ENCODE measurements at places on chromosomes 7 and 10. TPM values are rescaled to one million over a fixed set of nuclear protein-coding genes. Genes with fewer than 3 reads are reported as not detected.

- DNase-seq: no peak
- no peak overlapping the region for H3K4me3 ChIP-seq
- H3K27ac ChIP-seq: no peak overlapping the region
- H3K4me1 ChIP-seq: no peaks in the 10 kb centered on the region
- peaks cover 2% of the 10 kb centered on the region for H3K27me3 ChIP-seq
Measured at GRCh38 chr7:107972075-107972482, 30.9 kb downstream of the LAMB1 start.

DNA sequence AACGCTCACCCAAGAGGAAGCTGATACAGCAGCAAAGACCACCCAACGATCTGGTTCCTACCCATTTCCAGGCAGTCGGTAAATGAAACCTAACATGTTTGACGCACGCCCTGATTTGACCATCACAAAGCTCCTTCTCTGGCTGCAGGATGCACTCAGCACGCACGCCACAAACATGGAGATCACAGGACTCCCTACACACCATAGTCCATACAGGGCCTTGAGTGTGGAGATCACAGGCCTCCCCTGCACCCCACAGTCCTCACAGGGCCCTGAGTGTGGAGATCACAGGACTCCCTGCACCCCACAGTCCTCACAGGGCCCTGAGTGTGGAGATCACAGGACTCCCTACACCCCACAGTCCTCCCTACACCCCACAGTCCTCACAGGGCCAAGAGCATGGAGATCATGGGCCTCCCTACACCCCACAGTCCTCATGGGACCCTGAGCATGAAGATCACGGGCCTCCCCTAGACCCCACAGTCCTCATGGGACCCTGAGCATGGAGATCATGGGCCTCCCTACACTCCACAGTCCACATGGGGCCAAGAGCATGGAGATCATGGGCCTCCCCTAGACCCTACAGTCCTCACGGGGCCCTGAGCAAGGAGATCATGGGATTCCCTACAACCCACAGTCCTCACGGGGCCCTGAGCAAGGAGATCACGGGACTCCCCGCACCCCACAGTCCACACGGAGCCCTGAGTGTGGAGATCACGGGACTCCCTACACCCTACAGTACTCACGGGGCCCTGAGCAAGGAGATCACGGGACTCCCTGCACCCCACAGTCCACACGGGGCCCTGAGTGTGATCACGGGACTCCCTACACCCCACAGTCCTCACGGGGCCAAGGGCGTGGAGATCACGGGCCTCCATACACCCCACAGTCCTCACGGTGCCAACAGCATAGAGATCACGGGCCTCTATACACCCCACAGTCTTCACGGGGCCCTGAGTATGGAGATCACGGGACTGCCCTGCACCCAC lies 409.2 kb downstream of the DNAJB6 start:
- no peak for DNase-seq
- H3K27me3 ChIP-seq: no peaks in the 10 kb centered on the region
- H3K36me3 ChIP-seq: no peaks in the 10 kb centered on the region
- H3K4me1 ChIP-seq: no peaks in the 10 kb centered on the region
- H3K27ac ChIP-seq: no peak overlapping the region

GRCh38 chr7:113491305-113491704 lies 373.0 kb upstream of the SMIM30 start:
- H3K36me3 ChIP-seq: no peaks in the 10 kb centered on the region
- no peak overlapping the region for H3K4me3 ChIP-seq
- H3K27ac ChIP-seq: no peak overlapping the region
- no peaks in the 10 kb centered on the region for H3K4me1 ChIP-seq
- no peaks in the 10 kb centered on the region for H3K27me3 ChIP-seq
- DNase-seq: no peak

DNA sequence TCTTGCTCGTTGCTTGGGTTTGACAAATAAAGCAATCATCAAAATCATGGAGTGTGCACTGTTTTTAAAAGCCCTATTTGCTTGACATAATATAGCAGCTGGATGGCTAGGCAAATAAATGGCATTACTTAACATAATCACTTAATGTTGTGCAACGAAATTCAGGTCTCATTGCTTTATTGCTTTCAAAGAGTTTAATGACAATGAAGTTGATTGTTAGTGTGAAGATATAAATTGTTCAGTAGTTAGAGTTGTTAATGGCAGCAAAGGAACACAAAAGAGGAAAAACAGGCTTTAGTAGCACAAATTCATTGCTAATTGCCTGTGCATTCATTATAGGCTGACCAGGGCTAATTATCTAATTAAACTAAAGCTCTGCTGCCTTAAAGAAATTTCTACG lies 7.6 kb upstream of the ADO start:
- H3K4me1 ChIP-seq: peaks cover 4% of the 10 kb centered on the region
- no peak overlapping the region for H3K4me3 ChIP-seq
- H3K27ac ChIP-seq: no peak overlapping the region
- peaks cover 16% of the 10 kb centered on the region for H3K27me3 ChIP-seq
- no peaks in the 10 kb centered on the region for H3K36me3 ChIP-seq

DNA sequence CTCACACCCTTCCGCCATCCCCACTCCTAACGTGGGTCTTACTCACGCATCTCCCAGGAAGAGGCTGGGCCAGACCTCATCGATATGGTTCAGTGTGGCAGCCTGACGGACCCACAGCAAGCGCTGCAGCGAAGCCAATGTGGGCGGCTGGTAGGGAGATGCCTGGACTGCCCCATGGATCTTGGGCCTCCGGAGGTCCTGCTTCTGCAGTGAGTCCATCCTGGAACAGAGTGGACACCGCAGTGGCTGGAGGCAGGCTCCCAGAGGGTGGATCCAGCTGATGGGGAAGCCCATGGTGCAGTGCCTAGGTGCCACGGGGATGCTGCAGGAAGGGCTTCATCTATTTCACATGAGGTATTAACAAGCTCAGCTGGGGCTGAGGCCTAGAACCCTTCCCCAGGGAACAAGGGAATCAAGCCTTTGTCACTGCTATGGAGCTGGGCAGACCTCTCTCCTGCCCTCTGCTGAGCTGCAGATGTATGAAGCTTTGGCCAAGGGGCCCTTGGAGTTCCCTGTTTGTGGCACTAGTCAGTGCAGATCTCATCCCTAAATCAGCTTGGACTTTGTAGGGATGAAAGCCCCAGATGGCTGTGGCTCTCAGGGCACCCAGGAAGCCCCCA lies 13.7 kb upstream of the SAMD8 start:
- DNase-seq: no peak
- H3K4me3 ChIP-seq: no peak overlapping the region
- H3K36me3 ChIP-seq: no peaks in the 10 kb centered on the region
- H3K27ac ChIP-seq: no peak overlapping the region
- H3K4me1 ChIP-seq: no peaks in the 10 kb centered on the region

DNA sequence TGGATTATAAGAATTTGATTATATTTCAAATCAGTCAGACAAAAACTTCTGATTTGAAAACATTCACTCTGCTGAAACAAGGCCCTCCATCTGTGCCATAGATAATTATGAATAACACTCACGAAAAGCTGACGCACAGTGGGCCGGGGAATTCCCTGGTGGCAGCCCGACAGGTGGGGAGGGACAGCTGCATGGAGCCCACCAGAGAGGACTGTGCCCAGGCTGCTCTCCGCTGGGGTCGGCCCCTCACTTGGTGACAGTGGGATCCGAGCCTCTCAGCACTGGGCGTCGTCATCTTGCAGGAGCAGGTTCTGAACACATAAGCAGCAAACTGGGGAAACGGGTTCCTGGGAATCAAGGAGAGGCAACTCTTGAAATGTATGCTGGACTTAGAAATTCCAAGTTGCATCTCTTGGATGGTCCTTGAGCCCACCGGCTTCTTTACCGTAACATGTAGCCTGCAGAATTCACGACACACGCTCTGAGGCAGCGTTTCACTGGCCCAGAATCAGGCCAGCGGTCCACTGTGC lies 41.4 kb downstream of the AFAP1L2 start:
- H3K27ac ChIP-seq: no peak overlapping the region
- DNase-seq: no peak
- H3K27me3 ChIP-seq: no peaks in the 10 kb centered on the region
- no peak overlapping the region for H3K4me3 ChIP-seq

- H3K36me3 ChIP-seq: peaks cover 24% of the 10 kb centered on the region
- no peak for DNase-seq
- H3K27me3 ChIP-seq: no peaks in the 10 kb centered on the region
- no peak overlapping the region for H3K27ac ChIP-seq
- H3K4me1 ChIP-seq: no peaks in the 10 kb centered on the region
Measured at GRCh38 chr7:121352323-121352722, 23.5 kb downstream of the WNT16 start.

DNA sequence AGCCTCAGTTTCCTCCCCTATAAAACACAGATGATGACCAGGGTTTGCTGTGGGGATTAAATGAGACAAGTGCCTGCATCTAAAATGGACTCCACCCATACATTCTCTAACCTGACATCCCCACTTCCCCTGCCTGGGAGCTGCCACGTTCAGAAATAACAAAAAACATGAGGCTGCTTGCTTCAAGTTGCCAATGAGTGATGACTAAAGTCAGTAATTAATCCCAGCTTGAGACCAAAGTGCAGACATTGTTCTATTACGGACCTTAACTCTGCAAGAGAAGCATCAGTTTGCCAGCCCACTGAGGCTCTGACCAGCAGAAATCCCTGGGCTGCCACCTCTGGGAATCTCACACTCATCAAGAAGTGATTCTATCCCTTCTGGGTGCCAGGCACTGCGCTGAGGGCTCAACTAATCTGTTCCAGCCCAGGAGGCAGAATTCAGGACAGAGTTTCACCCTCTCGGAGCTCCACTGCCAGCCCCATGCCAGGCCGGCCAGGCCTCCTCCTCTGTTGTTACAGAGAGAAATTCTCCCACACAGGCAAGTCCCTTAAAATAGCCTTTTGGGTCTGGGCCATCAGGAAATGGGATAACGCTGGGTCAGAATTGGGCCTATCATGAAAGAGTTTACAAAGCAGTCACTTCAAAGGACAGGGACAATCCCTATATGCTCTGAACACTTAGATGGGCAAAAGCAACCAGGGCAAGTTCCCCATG lies 11.4 kb downstream of the SH3PXD2A start:
- no peaks in the 10 kb centered on the region for H3K27me3 ChIP-seq
- no peaks in the 10 kb centered on the region for H3K36me3 ChIP-seq
- H3K4me3 ChIP-seq: no peak overlapping the region
- no peak for DNase-seq

GRCh38 chr10:102723989-102724388 lies 9.6 kb downstream of the SFXN2 start:
- peaks cover 17% of the 10 kb centered on the region for H3K4me1 ChIP-seq
- H3K27me3 ChIP-seq: no peaks in the 10 kb centered on the region
- peaks cover 30% of the 10 kb centered on the region for H3K36me3 ChIP-seq
- no peak overlapping the region for H3K27ac ChIP-seq
- no peak for DNase-seq

DNA sequence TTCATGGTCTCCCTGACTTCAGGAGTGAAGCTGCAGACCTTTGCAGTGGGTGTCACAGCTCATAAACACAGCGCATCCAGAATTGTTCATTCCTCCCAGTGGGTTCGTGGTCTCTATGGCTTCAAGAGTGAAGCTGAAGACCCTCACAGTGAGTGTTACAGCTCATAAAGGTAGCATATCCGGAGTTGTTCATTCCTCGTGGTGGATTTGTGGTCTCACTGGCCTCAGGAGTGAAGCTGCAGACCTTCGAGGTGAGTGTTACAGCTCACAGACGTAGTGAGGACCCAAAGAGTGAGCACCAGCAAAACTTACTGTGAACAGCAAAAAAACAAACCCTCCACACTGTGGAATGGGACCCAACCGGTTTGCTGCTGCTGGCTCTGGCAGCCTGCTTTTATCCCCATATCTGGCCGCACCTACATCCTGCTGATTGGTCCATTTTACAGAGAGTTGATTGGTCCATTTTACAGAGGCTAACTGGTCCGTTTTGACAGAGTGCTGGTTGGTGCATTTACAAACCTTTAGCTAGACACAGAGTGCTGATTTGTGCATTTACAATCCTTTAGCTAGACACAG lies 308.8 kb downstream of the PTPRN2 start:
- no peak overlapping the region for H3K4me3 ChIP-seq
- no peaks in the 10 kb centered on the region for H3K36me3 ChIP-seq
- H3K27ac ChIP-seq: no peak overlapping the region
- H3K27me3 ChIP-seq: no peaks in the 10 kb centered on the region
- H3K4me1 ChIP-seq: no peaks in the 10 kb centered on the region
- DNase-seq: no peak

DNA sequence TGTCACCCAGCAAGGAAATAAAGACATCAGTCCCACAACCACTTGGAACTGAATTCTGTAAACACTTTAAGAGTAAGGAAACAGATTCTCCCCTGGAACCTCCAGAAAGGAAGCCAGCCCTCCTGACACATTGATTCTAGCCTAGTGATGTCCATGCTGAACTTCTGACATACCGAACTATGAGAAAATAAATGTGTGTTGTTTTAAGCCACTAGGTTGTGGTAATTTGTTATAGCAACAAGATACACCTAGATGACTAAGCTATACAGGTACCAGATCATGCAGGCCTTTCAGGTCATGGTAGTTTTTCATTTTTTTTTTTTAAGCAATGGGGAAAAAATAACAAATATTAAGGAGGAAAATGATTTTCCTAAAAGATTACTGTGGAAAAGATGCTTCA lies 37.6 kb upstream of the LRRTM3 start:
- H3K36me3 ChIP-seq: no peaks in the 10 kb centered on the region
- H3K4me1 ChIP-seq: no peaks in the 10 kb centered on the region
- H3K27ac ChIP-seq: no peak overlapping the region
- no peak for DNase-seq

- H3K27ac ChIP-seq: no peak overlapping the region
- H3K4me3 ChIP-seq: no peak overlapping the region
- no peaks in the 10 kb centered on the region for H3K4me1 ChIP-seq
Measured at GRCh38 chr7:24455813-24456525, 117.3 kb upstream of the PALS2 start.

GRCh38 chr10:5090551-5090950 lies 3.7 kb upstream of the AKR1C3 start:
- H3K4me3 ChIP-seq: no peak overlapping the region
- H3K4me1 ChIP-seq: peaks cover 9% of the 10 kb centered on the region
- H3K36me3 ChIP-seq: no peaks in the 10 kb centered on the region
- no peak overlapping the region for H3K27ac ChIP-seq
- DNase-seq: no peak

DNA sequence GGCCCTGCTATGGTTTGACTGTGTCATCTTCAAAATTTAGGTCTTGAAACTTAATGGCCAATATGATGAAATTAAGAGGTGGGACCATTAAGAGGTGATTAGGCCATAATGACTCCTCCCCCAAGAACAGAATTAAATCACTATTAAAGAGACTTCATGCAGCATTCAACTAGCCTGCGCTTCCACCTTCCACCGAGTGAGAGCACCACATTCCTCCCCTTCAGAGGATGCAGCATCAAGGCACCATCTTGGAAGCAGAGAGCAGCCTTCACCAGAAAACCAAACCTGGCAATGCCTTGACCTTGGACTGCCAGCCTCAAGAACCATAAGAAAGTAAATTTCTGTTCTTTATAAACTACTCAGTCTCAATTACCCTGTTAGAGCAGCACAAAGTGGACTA lies 371.1 kb upstream of the NFE2L3 start:
- no peak for DNase-seq
- peaks cover 15% of the 10 kb centered on the region for H3K27me3 ChIP-seq
- H3K27ac ChIP-seq: no peak overlapping the region
- no peaks in the 10 kb centered on the region for H3K4me1 ChIP-seq
- H3K4me3 ChIP-seq: no peak overlapping the region

GRCh38 chr10:49419005-49419404 lies 23.1 kb upstream of the DRGX start:
- no peak overlapping the region for H3K4me3 ChIP-seq
- H3K36me3 ChIP-seq: peaks cover under 1% of the 10 kb centered on the region
- DNase-seq: no peak
- no peaks in the 10 kb centered on the region for H3K4me1 ChIP-seq
- H3K27ac ChIP-seq: no peak overlapping the region

Gene RPEL1
- total RNA-seq: 0.17 TPM

Gene FRG2B
- total RNA-seq: not detected

Gene RP9
- total RNA-seq: 14.2 TPM

Gene NEUROG3
- not detected for total RNA-seq

Gene CRHR2
- not detected for total RNA-seq

Gene IL6
- total RNA-seq: 4.0 TPM

Gene AGAP9
- 7.9 TPM for total RNA-seq

Gene PDE6C
- total RNA-seq: not detected

Gene MMP21
- total RNA-seq: not detected

Gene PAX4
- total RNA-seq: not detected

All from activated naive CD4-positive, alpha-beta T cell treated with anti-CD3 and anti-CD28 coated beads for 36 hours (primary cell).